GM18507 (cell line): ENCODE measurements at places on chromosomes 3 and 15.

DNA sequence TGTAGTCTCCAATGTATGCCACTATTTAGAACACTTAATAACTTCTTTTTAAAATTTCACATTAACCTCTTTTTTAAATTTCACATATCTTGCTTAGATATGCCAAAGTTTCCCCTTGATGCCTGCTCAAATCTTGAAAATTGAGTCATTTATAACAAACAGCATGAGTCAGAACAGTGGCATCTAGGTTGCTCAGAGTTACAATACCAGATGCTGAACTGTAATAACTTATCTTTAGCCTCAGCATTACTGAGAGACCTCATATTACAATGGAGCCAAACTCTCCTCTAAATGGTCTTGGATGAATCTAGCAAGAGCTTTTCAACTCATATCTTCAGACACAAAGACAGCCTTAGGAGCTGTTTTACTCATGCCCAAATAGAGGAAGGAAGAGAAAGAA lies 439.3 kb upstream of the ARPP21 start:
- DNase-seq, result no peak

DNA sequence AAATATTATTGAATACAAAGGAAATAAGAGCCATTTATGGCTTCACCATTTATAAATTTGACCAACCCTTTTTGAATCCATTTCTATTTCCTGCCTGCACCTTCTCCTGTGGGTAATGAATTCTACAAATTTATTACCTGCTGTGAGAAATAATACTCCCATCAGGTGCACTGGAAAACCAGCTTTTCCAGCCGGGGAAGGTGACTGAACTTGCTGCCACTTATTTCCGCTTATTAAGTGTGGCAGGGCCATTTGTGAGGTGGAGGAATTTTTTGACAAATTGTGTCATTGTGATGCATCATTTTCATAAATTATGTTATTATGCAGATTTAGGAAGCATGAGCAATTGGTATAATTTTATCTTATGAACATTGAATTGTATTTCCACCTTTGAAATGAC lies 151.1 kb downstream of the SQOR start:
- no peak for DNase-seq

- no peak for DNase-seq
These were observed 291.9 kb upstream of the POU1F1 start for GRCh38 chr3:87568331-87568730.

DNA sequence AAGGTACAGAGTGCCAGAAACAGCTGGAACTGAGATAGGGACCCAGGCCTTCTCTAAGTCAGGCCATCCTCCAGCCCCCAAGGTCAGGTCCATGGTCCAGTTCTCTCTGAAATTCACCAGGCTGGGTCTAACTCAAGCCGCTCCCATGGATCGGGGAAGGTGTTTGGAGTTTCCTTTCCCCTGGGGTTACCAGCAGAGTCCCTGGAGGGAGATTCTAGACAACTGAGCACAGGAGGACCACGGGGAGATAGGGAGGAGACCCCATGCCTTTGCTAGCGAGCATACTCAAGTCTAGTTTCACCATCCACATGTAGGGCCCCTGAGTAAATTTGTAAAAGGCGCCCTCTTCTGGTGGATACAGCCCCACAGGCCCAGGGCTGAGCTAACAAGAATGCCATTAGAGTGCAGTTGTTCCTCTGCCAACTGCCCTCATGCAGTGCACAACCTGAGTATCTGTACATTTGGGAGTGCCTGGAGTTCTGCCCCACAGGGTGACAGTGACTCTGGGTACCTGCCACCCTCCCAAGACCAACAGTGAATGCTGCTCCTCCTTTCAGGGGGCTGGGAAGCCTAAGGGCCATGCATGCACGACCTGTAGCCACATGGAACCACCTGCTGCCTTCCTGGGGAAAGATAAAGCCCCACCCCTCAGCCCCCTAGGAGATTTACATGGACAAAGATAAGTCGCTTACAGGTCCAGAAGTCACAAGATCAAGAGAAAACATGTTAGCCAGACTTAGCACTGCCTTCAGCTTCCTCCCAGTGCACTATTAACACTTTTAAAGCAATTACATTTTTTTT lies 89.0 kb downstream of the IQSEC1 start:
- DNase-seq, result no peak

- DNase-seq, result no peak
These were observed 50.6 kb downstream of the KLHDC8B start for GRCh38 chr3:49222002-49222401.

DNA sequence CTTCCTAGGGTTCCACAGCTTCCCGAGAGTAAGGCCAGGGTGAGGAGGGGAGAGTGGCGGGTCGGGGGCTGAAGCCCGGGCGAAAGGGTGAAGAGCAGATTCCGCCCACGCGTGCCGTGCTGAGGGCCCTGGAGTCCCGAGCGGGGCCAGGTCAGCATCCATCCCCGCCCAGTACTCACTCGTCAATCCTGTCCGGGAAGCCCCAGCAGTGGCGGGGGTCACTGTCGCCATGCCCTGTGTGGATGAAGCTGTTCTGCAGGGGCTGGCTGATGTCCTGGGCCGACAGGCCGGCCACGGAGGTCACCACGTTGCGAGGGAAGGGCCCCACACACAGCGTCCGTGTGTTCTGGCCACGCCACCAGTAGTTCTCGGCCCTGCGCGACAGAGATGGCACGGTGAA lies 36.3 kb downstream of the TNK2 start:
- no peak for DNase-seq

- DNase-seq, result no peak
These were observed 157.6 kb downstream of the UACA start for GRCh38 chr15:70605606-70606410.
